ENCODE measurements at places on chromosomes 12 and 14.

DNA sequence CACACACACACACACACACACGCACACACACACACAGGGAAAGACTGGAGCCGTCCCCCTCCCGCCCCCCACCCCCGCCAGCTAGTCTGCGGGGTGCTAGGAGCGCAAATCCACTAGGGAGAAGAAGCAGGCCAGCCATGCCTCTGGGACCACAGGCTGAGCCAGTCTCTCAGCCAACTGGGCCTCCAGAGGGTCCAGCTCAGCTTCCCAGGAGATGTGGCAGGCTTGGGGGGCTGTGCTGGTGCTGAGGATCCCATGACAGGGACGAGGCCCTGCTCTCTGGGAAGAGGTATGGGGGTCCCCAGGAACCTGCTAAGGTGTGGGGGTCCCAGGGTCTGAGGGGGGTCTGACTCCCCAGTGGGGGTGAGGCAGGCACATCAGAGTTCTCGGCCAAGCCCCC lies 133.5 kb downstream of the NCOR2 start:
- no peak for DNase-seq

DNA sequence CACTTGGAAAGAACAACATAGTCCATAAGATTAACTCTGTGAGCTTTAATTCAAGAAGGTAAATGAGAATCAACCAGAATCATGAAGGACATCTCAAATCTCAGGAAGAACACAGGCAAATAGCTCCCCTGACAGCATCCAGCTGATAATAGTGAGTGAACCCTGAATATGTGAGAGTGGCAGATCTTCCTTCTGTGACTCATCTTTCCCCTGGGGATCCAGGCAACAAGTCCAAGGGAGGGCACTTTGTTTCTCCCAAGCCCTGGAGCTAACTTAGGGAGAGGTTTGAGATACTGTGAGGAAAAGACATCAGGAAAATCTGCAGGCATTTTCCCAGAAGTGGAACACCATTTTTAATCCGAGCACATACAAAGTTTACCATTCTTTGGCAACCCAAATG lies 763.9 kb upstream of the MGAT4C start:
- DNase-seq, result no peak

DNA sequence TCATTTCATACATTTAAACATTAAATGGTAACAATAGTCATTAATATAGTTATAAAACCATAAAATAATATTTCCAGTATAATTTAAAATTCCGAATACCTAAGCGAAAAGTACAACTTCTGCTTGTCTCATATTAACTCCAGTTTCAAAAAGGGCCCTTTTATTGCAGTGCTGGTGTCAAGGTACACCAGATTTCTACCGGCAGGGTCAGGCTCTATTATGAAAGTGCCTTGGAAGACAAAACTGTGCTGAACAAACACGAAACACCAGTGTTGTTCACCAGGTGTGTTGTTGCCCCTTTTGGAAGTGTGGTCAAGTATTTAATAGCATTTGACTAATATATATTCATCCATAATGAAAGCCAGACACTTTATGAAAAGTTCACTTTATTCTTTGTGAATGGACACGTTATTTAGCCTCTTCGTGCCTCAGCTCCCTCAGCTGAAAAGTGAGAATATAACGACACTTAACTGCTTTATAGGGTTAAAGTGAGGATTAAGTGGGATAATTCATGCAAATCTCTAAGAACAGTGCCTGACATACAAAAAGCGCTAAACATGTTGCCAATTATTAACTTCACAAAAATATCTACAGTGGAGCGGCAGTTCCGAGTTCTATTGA lies 20.3 kb upstream of the GNS start:
- DNase-seq, result no peak

- DNase-seq, result no peak
Observed at GRCh38 chr14:61652526-61653262, 42.6 kb upstream of the HIF1A start.

GRCh38 chr14:70665448-70666360 lies 24.0 kb downstream of the TTC9 start:
- no peak for DNase-seq

GRCh38 chr14:100523131-100523842 lies 63.9 kb downstream of the BEGAIN start:
- no peak for DNase-seq

GRCh38 chr12:13028825-13029570 lies 15.2 kb upstream of the FAM234B start:
- no peak for DNase-seq

Measured in activated CD4-positive, alpha-beta T cell treated with anti-CD3 and anti-CD28 coated beads, Interleukin-2, amount 50 U/mL, for 48 hours (primary cell).